Hindlimb muscle (tissue), 1 donor: ENCODE measurements at places on chromosomes 12 and 14. TPM values are rescaled to one million over a fixed set of nuclear protein-coding genes. Genes with fewer than 3 reads are reported as not detected.

Gene LGR5
- 2.4 TPM for polyA plus RNA-seq

Gene PLEKHG7
- 0.85 TPM for polyA plus RNA-seq

Gene INSM2
- polyA plus RNA-seq = not detected

Gene TAS2R20
- 1.3 TPM for polyA plus RNA-seq

Gene PTPRO
- polyA plus RNA-seq = 1.9 TPM

Gene JPH4
- 0.49 TPM for polyA plus RNA-seq

Gene FOXG1
- not detected for polyA plus RNA-seq

Gene HOXC6
- polyA plus RNA-seq = 16.3 TPM

Gene TPPP2
- polyA plus RNA-seq = 0.72 TPM

DNA sequence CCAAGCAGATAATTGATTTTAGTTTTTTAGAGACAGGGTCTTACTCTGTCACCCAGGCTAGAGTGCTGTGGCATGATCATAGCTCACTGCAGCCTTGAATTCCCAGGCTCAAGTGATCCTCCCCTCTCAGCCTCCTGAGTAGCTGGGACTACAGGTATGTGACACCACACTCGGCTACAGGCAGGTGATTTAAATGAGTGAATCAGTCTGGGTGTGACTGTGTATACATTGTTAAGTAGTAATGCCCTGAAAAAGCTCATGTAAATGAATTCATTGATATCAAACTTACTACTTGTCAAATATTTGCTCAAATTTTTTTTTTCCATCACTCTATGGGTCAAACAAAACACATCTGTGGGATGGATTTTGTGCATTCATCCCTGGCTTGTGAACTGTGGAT is 6.3 kb upstream of the USP44 start:
- no peak for DNase-seq

- no peak for DNase-seq
Measured at GRCh38 chr12:31900271-31900670, 58.9 kb upstream of the RESF1 start.

DNA sequence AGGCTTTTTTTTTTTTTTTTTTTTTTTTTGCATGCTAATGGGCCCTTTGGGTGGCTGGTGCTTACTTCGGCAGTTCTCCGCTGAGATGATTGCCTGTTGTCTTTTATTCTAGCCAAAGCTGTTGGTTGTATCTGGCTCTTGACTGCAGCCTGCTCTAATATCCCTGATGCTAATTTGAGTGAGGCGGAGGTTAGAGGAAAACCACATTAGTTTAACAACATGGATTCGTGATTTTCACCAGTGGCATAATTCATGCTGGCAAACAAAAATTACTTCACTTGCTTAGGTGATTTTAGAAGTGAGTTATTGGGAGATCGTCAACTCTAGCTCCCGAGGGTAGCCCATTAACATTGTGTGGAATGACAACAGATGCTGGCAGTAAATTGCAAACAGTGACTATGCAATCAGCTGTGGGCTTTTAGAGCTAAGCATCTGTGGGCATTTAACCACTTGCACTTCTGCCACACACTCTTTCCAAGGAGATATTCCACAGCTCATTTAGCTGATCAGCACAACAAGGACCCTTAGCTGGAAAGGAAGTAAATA is 97.6 kb upstream of the ZDHHC17 start:
- DNase-seq = no peak

DNA sequence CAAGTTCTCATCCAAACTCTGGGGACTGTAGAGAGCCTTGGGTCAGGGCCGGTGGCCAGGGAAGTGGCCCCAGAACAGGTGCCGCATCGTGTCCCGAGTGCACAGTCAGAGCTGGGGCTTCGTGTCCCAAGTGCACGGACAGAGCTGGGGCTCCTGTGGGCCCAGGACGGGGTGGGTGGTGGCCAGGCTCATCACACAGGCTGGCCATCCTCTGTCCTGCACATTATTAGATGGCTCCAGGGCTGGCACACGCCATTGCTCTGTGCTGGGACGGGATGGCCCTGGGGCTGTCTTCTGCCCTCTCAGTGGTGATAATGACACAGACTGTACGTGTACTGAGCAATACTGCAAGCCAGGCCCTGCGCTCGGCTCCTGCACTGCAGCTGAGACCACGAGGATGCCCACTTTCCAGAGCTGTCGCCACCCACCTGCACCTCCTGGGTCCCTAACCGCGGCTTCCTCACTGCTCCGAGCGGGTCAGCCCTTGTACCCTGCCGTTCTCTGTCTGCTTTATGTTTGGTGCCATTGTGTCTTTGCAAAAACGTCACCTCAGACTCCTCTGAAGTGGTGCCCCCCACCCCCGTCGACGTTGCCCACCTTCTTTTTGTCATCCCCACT is 1.9 kb downstream of the FBRSL1 start:
- DNase-seq = no peak

DNA sequence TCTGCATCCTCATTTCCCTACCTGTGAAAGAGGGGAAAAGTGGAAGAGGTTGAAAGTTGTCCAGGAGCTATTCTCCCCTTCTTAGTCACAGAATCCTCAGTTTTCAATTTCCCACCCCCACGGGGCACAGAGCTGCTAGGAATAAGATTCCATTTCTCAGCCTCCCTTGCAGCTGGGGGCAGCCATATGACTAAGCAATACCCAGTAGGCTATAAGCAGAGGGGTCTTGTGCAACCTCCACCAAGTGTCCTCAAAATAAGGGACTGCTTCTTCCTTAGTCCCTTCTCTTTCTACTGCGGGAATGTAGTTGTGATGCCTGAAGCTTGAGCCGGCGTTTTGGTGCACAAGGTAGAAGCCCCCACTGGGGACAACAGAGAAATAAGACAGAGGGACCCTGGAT is 40.9 kb downstream of the VWF start:
- no peak for DNase-seq

DNA sequence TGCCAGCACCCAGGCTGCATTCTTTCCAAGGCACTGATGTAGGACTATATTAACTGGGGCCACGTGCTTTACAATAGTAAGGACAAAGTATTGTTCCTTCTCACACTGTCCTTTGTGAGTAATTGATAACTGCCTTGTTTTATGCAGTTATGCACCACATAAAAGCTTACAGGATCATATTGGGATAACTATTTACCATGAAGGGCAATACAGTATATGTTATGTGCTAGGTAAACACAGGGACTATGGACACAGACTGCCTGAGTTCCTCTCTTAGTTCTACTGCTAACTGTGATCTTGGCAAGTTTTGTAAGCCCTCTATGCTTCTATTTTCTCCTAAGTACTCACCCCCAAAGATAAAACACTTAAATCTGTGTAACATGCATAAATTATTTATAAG is 183.7 kb downstream of the NOVA1 start:
- no peak for DNase-seq

GRCh38 chr12:47938594-47938993 is 24.8 kb upstream of the TMEM106C start:
- DNase-seq = no peak

- DNase-seq = no peak
Measured at GRCh38 chr12:225012-225411, 11.1 kb upstream of the SLC6A12 start.

GRCh38 chr14:53695692-53696214 is 260.9 kb downstream of the BMP4 start:
- no peak for DNase-seq

DNA sequence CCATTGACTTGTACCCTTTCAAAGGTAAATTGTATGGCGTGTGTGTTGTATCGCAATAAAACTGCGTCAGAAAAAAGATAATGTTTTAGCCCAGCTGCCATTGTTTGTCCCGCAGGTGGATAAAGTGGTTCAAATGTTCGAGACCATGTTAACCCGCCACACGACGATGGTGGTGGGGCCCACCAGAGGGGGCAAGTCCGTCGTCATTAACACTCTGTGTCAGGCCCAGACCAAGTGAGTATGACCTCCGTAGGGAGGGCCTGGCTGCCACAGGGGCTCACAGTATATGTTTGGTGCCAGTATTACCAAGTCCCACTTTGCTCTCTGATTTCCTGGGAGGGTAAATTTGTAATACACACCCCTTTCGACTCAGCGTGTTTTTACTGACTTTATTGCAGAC is 96.9 kb downstream of the DNAH10 start:
- no peak for DNase-seq

GRCh38 chr12:52231305-52232202 is 1.5 kb upstream of the KRT7 start:
- no peak for DNase-seq

DNA sequence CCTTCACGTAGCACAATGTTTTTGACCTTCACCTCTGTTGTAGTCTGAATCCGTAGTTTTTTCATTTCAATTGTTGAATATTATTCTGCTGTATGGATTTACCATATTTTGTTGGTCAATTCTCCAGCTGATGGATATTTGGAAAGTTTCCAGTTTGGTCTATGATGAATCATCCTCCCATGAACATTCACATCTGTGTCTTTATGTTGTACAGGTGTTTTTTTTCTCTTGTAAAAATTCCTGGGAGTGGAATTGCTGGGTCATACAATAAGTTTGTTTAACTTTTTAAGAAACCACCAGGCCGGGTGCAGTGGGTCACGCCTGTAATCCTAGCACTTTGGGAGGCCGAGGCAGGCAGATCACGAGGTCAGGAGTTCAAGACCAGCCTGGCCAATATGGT is 36.7 kb upstream of the GNG2 start:
- DNase-seq = no peak

DNA sequence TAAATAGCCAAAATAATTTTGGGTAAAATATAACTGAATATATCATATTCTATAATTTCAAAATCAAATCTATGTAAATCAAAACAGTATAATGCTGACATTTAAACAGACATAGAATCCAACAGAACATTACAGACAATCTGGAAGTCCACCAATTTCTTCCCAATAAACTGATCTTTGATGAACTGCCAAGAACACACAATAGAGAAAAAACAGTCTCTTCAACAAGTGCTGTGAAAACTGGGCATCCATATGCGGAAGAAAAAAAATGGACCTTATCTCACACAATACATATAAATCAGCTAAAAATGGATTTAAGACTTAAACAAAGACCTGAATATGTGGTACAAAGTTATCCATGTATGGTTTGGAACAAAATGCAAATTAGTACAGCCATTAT is 1022.7 kb downstream of the TMEM121 start:
- DNase-seq = no peak

- no peak for DNase-seq
Measured at GRCh38 chr12:51048661-51049251, 629 bp downstream of the LETMD1 start.

GRCh38 chr14:39107591-39107996 is 4.6 kb upstream of the SEC23A start:
- no peak for DNase-seq
